ENCODE measurements at places on chromosomes 11 and 22.

- DNase-seq = no peak
Observed at GRCh38 chr11:68523743-68524142, 63.2 kb downstream of the PPP6R3 start.

GRCh38 chr11:84420271-84420670 lies 1134.1 kb upstream of the CCDC90B start:
- no peak for DNase-seq

- DNase-seq = no peak
Observed at GRCh38 chr11:96339706-96340554, 3.1 kb downstream of the MAML2 start.

DNA sequence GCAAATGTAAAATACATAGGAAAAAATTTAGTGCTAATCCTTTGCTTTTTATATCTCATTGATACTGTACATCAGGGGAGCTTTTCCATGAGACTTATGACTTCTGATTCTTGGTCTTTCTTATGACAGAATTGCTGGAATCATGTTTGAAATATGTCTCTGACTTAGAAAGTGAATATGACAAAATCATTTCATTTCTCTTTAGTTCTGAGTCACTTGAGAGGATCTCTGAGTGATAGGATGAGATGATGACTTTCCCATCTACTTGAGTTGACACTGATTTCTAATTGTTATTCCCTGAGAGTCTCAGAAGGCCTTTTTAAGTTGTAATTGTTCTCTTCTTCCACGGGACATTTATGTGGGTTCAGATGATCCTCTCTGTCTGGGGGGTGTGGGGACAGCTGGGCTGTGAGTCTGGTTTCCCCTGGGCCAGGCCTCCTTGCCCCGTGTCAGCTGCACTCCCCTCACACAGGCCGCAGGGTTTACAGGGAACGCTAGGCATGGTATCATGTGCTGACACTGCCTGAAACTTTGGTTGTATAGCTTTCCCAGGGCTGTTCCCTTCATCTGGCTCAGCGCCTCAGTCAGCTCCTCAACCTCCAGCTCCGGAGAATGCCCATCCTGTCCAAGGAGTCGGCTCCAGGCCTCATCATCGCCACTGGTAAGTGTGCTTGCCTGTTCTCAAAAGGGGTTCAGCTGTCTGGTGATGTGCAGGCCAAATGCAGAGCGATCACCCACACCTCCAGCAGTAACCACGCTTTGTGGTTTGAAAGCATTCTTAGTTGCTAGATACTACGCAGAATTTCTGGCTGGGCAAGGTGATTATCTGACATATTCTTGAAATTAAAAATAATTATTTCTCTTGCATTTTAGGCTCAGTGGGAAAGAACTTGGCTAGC lies 69.5 kb upstream of the SORL1-AS1 start:
- no peak for DNase-seq

DNA sequence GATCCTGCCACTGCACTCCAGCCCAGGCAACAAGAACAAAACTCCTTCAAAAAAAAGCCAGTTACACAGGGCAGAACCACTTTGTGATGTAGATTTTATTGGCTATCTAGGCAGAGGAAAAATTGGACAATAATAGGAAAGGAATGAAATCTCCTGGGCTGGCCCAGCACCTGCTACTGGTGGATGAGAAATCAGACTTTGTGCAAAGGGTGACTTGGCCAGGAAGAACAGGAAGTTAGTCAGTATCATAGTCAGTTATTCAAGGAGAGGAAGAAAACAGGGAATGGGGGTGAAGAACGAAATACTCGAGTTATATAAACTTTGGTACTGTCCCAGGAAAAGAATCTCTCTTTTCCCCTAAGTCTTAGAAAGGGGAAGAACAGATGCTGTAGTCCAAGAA lies 11.0 kb upstream of the SPTBN2 start:
- DNase-seq = no peak

- no peak for DNase-seq
Observed at GRCh38 chr11:126791446-126791845, 209.1 kb downstream of the KIRREL3 start.

DNA sequence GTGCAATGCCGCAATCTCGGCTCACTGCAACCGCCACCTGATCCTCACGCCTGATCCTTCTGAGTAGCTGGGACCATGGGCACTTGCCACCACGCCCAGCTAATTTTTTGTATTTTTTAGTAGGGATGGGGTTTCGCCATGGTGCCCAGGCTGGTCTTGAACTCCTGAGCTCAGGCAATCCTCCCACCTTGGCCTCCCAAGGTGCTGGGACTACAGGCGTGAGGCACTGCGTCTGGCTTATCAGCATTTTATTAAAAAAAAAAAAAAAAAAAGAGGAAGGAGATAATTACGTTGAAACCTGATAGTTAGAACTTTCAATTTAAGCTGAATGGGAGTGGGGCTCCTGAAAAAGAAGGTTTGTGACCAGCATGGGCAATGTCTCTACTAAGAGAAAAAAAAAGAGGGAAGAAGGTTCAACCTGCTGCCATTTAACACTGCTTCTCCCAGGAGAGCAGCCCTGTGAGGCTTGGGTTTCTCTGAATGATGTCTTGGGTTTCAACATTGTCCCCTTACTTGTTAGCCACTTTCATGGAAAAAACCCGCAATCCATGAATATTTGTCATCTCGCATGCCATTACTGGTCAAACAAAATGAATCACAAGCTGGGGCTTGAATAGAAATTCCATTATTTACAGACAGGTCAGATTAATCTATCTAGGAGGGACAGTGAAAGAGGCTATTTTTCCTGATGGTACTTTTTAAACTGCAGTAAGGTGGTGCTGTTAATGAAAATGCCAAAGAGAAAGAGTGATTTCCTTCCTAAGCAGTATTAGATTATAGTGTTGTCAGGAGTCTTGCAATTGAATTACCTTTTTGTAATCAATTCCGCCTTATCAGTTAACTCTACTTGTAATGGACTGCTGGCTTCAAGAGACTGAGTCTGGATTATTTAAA lies 72.5 kb downstream of the PACS1 start:
- DNase-seq = no peak

GRCh38 chr22:34702279-34702678 lies 363.7 kb upstream of the ISX start:
- no peak for DNase-seq

Measured in stimulated activated CD8-positive, alpha-beta memory T cell treated with anti-CD3 and anti-CD28 coated beads, Interleukin-4, amount 100 ng/mL, for 1 hour (primary cell).